ENCODE measurements at places on chromosomes 13 and 19. TPM values are rescaled to one million over a fixed set of nuclear protein-coding genes. Genes with fewer than 3 reads are reported as not detected.

- H3K27ac ChIP-seq = no peak overlapping the region
- H3K4me3 ChIP-seq = no peak overlapping the region
- H3K36me3 ChIP-seq = no peaks in the 10 kb centered on the region
Measured at GRCh38 chr13:47798906-47799305, 202.2 kb downstream of the SUCLA2 start.

ZNF841 gene
- 38.6 TPM for total RNA-seq

DNA sequence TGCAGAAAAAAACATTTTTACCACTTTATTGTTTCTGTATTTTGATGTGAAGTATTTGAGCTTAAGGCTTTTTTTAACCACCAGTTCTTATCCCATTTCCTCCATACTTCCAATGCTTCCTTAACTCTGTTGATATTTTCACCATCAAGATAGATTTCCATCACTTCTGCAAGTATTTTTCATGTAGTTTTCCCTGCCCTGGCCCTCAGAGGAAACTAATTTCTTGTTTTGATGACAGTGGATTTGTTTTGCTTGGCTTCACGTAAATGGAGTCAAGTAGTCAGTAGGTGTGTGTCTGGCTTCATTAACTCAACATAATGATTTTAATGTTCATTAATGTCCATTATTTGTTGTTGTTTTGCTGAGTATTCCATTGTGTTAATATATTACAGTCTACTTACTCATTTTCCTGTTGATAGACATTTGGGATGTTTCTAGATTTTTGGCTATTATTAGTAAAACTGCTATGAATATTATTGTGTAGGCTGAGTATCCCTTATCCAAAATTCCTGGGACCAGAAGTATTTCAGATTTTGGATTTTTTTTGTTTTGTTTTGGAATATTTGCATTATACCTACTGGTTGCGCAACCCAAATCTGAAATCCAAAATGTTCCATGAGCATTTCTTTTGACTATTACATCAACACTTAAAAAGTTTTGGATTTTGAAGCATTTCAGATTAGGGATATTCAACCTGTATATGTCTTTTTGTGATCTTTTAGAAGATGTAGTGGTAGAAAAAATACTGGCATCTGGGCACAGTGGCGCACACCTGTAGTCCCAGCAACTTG lies 23.3 kb downstream of the ZNF582 start:
- H3K27ac ChIP-seq = no peak overlapping the region
- no peak for DNase-seq
- peaks cover 17% of the 10 kb centered on the region for H3K4me1 ChIP-seq

DNA sequence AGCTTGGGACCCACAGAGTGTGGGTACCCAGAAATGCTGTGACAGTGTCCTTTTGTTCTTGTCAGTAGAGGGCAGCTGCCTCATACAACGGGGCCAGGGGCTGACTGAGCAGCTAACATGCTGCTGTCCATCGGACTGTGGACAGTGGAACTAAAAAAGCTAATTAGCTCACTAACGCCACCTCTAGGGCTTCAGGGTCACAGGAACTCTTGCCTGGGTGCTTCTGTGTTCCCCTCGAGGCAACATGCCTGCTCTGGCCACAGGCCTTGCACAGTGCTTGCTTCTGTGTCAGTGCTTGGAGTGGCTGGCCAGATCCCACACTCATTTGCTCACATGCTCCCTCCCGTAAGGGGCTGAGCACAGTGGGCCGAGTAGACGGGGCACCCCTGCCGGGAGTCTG lies 377.0 kb downstream of the OLFM4 start:
- no peaks in the 10 kb centered on the region for H3K27me3 ChIP-seq
- H3K27ac ChIP-seq = no peak overlapping the region
- no peak for DNase-seq
- no peak overlapping the region for H3K4me3 ChIP-seq
- no peaks in the 10 kb centered on the region for H3K36me3 ChIP-seq

DNA sequence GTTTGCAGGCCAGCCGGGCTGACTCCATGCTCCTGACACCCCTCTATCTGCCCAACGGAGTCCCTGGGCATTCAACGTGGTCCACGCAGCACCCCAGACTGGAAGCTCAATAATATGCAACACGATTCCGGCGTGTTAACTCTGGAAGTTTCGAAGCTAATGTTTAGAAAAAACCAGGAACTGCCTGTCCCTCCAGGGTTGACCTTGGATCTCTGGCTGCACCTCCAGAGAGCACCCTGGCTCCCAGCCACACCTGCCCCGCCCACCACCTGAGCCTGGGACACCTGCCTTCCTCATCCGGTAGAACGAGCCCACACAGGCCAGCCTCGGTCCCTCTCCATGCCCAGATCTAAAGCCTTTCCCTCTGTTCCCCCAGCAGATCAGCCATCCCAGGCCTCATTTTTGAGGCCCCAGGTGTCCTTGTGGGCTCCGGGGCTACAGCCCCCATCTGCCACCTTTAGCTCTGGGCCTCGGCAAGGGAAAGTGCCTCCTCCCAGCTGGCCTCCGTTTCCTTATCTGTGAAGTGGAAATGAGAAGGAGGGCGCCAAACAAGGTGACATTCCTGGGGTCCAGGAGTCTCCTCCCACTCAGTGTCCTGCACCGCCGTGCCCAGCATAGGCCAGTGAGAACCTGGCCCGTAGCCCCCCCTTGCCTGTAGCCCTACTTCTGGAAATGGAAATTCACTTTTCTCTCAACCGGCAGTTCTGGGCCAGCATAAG lies 38.7 kb downstream of the KLF2 start:
- H3K4me1 ChIP-seq = peaks cover 55% of the 10 kb centered on the region
- no peak for DNase-seq
- peaks cover 18% of the 10 kb centered on the region for H3K36me3 ChIP-seq
- peaks cover 18% of the 10 kb centered on the region for H3K27me3 ChIP-seq
- no peak overlapping the region for H3K4me3 ChIP-seq

Data from activated naive CD8-positive, alpha-beta T cell treated with anti-CD3 and anti-CD28 coated beads, Interleukin-2, amount 10 ng/mL, durations not matched to agents 7 days and 5 days (primary cell).